GM23248 (cell line): ENCODE measurements at places on chromosomes 12 and 14.

GRCh38 chr12:89895591-89895990, 187.0 kb upstream of the ATP2B1 start:
- DNase-seq: no peak

GRCh38 chr12:20096430-20096829, 271.9 kb upstream of the PDE3A start:
- no peak for DNase-seq

DNA sequence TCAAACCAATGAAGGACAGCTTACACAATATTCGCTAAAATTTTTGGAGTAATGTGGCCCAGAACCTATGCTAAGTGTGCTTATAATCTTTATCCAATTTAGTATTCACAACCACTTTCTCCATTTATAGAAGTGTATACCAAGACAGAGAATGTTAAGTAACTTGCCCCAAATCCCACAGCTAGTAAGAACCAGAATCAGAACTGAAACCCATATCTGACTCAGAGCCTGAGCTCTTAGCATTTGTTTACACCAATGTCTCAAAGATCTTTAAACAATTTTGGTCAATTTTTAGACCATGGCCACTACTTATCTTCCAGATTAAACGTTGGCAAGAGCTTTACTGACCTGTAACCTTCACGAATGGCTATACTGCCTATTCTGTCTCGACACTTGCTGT, 53.0 kb downstream of the PAPLN start:
- no peak for DNase-seq

- DNase-seq: no peak
Measured at GRCh38 chr14:54685286-54685845, 118.4 kb downstream of the SAMD4A start.

DNA sequence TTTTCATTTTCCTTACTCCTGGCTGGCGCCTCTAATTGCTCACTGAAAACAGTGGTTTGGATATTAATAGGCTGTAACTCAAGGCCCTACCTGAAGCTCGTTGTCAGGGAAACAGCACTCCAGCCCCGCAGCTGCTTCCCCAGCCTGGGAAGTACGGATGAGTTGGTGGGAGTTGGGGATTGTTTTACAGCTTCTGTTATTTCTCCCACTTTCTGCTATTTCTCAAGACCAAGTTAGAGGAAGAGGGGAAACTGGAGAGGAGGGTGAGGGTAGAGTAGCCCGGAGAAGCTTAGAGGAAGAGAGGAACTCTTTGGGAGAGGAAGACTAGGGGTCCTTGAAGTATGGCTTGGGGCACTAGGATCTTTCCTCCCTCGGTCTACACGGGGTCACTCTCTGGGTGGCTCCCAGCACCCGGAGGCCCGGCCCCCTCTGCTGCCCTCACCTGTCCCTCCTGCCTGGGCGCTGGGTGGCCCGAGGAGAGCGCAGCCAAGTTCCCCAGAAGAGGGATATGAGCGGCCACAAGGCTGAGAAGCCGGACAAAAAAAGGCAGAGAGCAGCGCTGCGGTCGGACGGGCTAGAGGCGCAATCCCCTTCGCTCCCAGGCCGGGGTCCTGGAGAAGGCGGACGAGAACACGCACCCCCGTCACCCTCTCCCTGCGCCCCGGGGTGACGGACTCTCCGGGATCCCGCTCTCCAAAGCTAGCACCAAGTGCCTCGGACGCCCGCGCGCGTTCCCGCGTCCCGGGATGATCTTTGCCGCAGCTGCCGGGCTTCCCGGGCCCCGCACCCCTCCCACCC, 671 bp downstream of the SPTB start:
- peak; percentile 5 for DNase-seq

GRCh38 chr14:60313093-60313492, 64.1 kb downstream of the PPM1A start:
- DNase-seq: no peak

- no peak for DNase-seq
Measured at GRCh38 chr14:57136669-57137328, 131.9 kb downstream of the EXOC5 start.

DNA sequence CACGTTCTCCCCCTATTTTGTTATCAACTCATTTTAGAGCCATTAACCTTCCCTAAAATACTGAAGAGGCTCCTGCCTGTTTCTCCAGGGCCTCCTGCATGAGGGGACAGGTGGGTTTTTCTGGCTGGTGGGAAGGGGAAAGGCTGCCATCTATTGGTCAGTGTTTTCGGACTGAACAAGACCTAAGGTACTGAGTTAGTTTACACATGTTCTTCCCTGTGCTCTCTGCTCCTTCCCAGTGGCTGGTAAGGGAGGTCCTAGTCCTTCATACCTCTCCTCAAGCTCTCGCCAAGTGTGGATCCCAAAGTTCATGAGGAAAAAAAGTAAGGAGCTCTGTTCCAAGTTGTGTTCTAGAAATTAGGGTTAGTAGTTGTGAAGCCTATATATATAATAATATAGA, 357.5 kb downstream of the FSCB start:
- no peak for DNase-seq

DNA sequence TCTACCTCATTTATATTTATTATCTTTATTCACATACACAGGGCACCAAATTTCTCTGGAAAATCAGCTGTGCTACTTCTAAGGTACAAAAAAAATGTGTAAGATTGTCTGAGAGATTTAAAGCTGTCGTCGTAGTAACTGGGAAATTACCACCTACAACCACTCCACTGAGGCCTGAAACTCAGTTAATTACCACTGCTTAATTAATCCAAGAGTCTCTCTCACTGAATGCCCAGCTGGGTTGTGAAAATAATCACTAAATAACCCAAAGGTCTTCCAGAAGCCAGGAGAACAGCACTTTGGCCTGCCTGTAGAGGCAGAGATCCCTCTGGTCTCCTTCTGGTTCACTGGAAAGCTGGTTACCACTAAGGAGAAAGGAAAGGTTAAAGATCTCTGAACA, 207.2 kb upstream of the TMPO start:
- DNase-seq: no peak

GRCh38 chr14:61152851-61153364, 128.2 kb downstream of the TMEM30B start:
- peak; percentile 62 for DNase-seq

DNA sequence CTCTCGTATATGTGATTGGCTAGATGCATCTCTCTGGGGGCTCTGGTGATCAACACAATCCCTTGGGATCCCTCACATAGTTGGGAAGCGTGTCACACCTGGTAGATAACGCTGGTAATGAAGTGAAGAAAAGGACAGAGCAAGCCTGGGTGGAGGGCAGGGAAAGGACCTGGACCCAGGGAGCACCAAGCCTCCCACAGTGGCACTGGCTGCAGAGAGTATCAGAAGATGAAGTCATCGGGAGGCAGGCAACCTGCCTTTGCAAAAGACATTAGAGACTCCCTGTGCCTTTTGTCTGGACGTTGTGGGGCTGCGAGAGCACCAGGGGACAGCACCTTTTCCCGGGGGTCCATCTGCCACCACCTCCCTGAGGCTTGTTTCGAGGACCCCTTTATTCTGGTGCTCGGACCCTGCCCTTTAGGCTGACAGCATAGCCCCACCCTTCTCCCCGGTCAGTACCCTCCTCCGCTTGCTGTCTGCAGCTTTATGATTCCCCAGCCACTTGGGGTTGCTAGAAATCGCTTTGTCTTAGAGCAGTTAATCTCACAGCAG, 116.4 kb downstream of the EML1 start:
- DNase-seq: peak; percentile 8

DNA sequence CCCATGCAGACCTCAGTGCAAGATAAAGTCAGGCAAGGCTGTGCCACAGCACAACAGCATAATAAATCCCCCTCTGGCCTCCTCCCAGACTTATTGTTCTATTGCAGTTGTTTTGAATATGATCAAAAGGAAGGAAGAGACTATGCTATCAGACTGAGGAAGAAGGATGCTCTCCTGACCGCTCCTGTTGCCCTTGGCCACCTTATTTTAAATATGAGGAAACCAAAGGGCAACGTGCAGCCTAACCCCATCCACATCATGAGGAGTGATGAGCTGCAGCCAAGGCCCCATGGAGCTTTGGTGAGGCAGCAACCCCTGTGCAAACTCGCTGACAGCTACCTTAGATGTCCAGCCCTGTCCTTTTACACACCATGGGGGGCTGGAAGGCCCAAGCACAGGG, 291.7 kb downstream of the ZFP36L1 start:
- no peak for DNase-seq

DNA sequence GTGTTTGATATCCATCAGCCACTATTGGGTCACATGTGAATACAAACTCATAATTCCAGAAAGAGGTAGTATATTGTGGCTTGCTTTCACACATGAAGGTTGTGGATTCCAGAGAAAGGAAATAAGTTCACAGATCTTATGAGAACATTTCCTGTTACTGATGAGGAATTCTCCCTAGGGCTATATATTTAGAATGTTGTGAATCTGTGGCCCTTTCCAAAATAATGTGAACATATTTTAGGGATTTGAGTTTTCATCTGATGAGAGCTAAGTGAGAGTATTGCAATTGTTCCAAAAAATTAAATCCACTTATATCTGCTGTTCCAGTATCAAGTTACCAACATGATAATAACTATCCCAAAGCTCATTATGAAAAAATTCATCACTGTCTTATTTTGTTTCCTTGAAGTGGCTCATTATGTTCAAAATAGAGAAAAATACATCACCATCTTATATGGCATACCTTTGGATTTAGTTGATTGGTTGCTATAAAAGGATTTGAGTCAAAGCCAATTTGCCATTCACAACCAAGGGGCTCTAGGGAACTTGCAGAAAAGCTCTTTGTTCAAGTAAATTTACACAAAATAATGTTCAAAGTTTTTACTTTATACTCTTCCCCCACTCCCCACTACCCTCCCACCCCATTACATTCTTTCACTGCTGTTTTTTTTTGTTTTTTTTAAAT, 76.3 kb downstream of the MYRFL start:
- DNase-seq: peak; percentile 57

DNA sequence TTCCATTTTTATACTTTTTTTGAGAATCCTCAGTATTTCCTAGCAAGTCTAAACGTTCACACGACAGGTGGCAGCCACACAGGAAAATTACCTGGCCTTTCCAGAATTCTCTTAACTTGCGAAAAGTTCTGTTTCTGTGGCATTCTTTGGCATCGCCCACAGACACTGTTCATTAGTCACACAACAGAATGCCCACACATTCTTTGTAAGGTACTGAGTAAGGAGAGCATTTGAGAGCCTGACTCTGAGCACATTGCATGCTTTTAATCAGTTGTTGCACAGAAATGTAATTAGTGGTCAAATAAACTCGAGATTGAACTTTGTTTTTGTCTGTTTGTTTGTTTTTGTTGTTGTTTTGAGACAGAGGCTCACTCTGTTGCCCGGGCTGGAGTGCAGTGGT, 52.4 kb downstream of the LMNTD1 start:
- peak; percentile 73 for DNase-seq

GRCh38 chr14:104102282-104102914, 16.9 kb downstream of the ASPG start:
- DNase-seq: no peak

- DNase-seq: no peak
Measured at GRCh38 chr14:104822821-104823615, 22.1 kb downstream of the ZBTB42 start.

- no peak for DNase-seq
Measured at GRCh38 chr12:101235686-101236085, 25.6 kb upstream of the SLC5A8 start.

DNA sequence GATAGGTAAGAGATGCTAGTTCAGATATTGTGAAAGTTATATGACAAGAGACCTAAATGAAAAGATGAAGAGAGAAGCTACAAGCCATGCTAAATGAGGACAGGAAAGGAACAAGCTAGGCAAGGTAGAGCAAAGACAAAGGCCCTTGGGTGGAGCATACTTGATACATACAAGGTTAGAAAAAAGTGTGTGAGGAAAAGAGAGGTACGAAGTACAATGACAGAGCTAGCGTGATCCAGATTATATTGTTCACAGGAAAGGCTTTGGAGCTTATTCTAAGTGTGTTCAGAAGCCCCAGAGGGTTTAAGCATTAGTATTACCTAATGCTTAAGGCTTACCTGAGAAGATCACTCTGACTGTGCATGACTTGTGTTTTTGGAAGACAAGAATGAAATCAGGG, 75.0 kb downstream of the SLCO1B3 start:
- no peak for DNase-seq

- DNase-seq: no peak
Measured at GRCh38 chr12:94798113-94798512, 147.8 kb upstream of the TMCC3 start.

DNA sequence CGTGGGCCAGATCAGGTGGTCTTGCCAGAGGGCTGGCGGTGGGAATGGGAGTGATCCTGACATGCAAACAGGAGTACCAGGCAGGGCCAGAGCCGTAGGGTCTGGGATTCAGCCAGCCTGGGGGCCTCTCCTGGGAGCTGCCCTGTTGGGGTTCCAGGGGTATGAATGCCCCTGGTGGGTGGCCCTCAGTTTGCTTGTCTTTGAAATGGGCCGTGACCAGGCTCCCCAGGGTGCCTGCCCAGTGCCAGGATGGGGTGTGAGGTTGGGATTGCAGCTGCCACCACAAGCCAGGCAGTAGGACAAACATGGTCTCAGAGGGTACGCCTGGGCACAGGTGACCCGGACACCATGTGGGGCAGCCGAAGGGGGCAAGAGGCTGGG, 168.8 kb downstream of the KIF26A start:
- no peak for DNase-seq

- no peak for DNase-seq
Measured at GRCh38 chr12:114140576-114140975, 174.5 kb upstream of the RBM19 start.

- DNase-seq: no peak
Measured at GRCh38 chr14:94439453-94440057, 13.0 kb downstream of the SERPINA11 start.

DNA sequence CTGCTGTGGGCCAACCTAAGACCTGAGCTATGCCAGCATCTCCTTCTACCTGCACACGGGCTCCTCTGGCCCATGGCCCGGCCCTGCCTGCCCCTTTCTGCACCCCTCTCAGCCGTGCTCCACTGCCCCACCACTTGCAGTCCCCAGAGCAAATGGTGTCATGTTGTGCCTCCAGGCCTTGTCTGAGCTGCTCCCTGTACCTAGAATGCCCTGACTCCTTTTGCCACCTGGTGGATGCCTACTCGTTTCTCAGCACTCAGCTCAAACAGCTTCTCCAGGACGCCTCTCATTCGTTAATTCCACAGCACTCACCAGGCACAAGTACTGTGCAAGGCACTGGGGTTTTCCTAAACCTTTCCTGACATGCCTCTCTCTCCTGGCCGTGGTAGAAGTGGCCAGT, 63.2 kb upstream of the PNMA1 start:
- DNase-seq: no peak

- DNase-seq: no peak
Measured at GRCh38 chr12:84073401-84073800, 839.2 kb downstream of the SLC6A15 start.

GRCh38 chr12:85504624-85505023, 224.6 kb downstream of the ALX1 start:
- no peak for DNase-seq

- no peak for DNase-seq
Measured at GRCh38 chr14:21083565-21084325, 13.6 kb downstream of the ARHGEF40 start.
